ENCODE measurements at places on chromosomes 7 and 10. TPM values are rescaled to one million over a fixed set of nuclear protein-coding genes. Genes with fewer than 3 reads are reported as not detected.

DNA sequence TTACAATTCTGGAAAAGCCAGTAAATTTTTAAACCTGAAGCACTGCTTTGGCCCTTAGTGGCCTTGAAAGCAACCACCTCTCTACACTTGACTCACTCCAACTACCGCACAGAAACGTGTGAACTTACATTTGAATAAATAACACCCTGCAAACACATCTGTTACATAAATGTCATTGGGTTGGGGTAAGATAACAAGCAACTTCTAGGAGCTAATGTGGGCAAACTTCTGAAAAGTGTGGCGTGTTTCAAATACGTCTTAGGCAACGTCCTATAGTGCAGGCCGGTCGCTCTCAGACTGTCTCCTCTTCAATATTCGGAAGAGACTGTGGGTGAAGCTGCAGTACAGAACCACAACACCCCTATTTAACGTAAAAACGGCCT lies 474 bp downstream of the ORC5 start:
- no peak for DNase-seq

Gene CLDN4
- total RNA-seq, result 1.8 TPM

Gene HHEX
- 2.3 TPM for total RNA-seq

DNA sequence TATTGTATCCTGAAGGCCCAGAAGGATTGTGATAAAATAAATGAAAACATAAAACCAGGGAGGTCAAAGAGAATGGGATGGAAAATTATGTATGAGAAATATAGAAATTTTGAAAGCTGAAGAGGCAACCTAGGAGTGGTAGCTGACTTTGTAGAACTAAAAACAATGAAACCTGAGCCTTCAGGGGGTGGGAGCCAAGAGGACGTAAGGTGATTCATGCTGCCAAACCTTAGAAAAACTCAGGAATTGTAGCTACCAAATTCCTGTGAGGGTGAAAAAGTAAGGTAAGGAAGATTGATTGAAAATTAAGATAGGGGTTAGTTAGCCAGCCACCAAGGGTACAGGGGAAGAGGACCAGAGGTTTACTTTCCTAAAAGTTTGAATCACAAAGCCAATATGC lies 213.2 kb downstream of the KCND2 start:
- no peak for DNase-seq

DNA sequence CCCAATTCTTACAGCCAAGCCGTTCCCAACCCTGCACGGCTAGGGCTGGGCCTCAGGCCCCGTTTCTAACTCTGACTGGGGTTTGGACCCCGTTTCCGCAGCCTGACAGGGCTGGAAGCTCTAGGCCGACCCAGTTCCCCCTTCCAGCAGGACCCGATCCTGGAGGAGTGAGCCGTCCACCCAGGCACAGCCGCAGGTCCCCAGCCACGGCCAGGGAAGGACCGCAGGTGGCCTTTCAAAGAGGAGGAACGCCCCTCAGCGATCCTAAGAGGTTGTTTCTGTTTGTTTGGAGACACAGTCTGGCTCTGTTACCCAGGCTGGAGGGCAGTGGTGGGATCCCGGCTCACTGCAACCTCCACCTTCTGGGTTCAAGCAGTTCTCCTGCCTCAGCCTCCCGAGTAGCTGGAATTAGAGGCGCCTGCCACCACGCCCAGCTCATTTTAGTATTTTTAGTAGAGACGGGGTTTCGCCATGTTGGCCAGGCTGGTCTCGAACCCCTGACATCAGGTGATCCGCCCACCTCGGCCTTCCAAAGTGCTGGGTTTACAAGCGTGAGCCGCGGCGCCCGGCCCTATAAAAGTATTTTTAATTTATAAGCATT lies 778 bp upstream of the GET4 start:
- DNase-seq, result no peak

DNA sequence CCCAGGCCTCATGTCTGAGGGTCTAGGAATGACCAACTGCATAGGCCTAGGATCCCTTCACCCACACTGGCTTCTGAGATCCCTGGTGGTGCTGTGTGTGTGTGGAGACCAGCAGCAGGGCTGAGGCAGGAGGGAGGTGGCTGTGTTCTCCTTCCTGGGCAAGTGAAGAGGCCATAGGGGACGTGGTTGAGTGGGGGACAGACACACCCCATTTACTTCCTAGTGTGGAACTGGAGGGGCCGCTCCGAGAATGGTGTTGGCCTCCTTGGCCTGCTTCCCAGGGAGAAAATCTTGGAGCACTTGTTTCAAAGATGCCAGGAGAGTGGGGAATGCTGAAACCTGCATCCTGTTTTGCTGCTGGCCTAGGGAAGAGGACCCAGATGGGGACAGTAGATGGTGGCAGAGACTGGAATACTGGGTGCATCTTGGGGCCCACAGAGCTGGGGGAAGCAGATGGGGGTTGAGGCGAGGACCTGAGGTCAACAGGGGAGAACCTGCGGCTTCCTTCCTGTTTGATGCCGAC lies 19.1 kb downstream of the UBTD1 start:
- no peak for DNase-seq
